ENCODE measurements at places on chromosomes 2 and 18.

GRCh38 chr2:58521803-58522554 is 280.9 kb upstream of the FANCL start:
- DNase-seq, result no peak

- DNase-seq, result no peak
Measured at GRCh38 chr2:106020821-106021661, 173.1 kb downstream of the UXS1 start.

GRCh38 chr2:174482854-174483253 is 4.0 kb downstream of the GPR155 start:
- DNase-seq, result no peak

DNA sequence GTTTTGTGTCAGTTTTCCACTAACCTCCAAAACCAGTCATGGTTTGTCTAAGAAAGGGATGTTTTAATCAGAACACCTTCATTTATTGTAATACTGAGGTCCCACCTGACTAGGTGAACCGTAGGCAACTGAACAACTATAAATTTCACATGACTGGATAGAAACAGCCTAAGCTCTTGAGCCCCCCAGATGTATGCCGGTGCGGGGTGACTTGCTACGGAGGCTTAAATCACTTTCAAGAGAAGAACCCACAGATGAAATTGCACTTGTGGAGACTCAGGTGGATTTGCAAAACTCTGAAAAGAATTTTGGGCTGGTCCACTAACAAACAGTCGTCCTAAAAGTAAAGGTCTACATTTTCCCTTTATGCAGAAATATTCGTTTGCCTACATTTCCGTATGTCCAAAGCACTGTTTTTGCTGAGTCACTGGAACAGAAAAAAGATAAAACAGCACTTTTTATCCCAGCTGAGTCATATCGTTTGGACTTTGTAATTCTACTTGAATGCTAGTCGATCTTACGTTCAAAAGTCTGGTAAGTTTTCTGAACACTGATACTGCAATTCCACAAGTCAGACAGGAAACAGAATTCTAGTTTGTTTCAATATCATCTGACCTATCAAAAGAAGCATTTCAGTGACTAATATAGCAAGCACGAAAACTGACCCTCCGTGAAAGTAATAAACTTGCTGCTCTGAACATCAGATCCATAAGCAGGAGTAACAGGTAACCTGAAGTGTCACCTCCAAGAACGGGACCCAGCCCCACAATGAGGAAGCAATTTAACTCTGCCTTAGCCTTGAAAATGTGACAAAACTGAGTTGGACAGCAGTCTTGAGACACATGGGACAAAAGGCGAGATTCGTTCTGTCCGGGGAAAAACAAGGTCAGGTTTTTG is 18.1 kb downstream of the ZNF516 start:
- no peak for DNase-seq

GRCh38 chr2:85718885-85719492 is 24.8 kb downstream of the GNLY start:
- DNase-seq, result no peak

- no peak for DNase-seq
Measured at GRCh38 chr2:117056376-117056748, 758.1 kb upstream of the DDX18 start.

DNA sequence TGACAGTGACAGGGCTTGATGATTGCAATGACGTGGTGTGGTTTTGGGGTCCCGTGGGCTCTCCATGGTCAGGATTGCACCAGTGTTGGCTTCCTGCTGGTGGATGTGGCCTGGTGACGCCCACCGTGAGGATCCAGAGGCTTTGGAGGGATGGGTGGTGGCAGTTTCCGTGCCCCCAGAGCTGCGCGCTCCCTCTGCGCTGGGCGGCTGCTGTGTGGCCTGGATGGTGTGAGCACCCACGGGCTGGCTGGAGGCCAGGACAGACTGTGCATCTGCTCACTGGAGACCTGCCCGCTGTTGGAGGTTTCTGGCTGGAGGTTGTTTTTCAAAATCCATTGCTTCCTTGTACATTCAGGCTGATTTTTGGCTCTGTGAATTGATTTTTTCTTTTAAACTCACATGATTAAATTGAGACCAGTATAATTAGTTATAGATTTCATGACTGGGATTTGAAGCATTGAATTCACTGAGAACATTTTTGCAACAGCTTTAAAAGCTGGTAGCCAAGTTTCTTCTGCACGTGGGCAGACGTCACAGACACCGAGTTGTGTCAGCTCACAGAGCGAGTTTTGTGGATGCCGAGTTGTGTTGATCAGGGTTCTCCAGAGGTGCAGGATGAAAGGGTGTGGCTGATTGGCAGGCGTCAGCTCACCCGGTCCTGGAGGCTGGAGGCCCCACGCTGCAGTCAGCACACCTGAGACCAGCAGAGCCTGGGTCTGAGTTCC is 72.7 kb downstream of the KCNG2 start:
- DNase-seq, result no peak

DNA sequence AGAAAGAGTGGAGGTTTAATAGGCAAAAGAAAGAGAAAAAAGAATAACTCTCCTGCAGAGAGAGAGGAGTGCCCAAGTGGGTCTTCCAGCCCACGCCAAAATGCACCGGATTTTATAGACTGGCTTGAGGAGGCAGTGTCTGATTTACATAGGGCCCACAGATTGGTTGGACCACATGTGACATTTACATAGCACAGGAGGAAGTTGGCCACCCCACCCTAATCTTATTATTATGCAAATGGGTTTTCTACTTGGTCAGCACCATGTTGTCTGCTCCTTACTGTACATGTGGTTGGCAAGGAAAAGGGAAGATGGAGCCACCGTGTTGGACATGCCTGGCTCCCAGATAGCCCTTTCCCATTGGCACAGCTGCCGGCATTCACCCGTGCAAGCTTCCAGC is 56.8 kb downstream of the SP110 start:
- DNase-seq, result no peak

DNA sequence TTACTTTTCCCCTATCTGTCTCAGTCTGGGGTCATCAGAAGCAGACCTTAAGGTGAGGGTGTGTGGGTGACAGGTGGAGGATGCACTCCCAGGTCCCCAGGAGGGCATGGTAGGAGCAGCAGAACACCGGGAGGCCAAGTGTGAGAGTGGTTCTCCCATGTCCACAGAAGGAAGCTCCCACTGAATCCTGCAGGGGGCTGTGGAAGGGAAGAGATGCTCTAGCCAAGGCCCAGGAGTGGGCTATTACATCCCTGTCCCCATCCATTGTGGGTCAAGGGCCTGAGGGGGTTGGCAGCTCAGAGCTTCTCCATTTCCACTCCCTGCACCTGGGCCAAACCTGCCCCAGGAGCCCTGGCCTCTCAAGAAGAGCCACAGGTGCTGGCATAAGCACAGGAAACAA is 86.4 kb upstream of the KCNE4 start:
- DNase-seq, result no peak

- no peak for DNase-seq
Measured at GRCh38 chr2:215863687-215864086, 149.7 kb downstream of the MREG start.

GRCh38 chr2:223545830-223546229 is 56.3 kb downstream of the SCG2 start:
- DNase-seq, result no peak

- DNase-seq, result no peak
Measured at GRCh38 chr2:98867539-98868309, 68.3 kb downstream of the CRACDL start.

- no peak for DNase-seq
Measured at GRCh38 chr18:57885931-57886330, 82.8 kb upstream of the ATP8B1 start.

GRCh38 chr2:181904022-181904632 is 12.6 kb downstream of the ITPRID2 start:
- DNase-seq, result no peak

DNA sequence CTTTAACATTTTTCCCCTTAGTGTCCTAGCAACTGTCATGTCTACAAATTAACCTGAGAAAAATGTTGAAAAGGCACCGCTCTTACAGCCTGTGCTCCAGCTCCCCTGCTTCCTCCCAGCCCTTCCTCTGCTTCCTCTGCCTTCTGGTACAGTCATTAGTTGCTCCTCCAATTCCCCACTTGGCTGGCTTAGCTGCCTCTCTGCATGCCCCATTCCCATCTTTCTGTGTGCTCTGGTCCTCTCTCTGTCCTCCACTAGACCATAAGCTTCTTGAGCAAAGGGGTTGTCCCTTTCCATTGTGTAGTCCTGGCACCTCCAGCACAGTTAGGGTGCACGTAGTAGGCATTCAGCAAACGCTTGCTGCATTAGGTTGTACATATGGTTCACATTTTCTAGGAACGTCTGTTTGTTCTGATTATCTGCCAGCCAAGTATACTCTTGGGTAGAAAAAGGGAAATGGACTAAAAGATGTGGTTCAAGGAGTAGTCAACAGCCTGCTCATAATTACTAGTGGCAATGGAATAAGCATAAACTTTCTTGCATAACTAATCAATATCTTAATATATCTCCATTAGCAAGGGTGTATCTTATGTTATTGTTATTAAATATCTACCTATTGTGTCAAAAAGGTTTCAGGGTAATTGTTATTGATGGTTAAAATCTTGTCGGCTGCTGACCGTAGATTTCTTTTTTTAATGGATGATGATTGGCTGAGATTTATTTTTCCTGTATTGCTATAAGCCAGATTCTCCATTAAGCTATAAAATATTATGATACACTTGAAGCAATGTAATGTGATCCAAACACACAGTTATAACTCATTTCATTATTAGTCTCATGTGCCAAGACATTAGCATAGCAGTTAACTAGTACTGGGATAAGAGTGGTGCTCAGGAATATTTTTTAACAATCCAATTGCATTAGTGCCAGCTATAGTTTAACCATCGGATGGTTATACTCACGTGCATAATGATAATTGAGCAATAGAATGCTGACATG is 340.1 kb downstream of the SLC4A3 start:
- no peak for DNase-seq

- DNase-seq, result no peak
Measured at GRCh38 chr2:144317071-144317738, 202.7 kb downstream of the ZEB2 start.

DNA sequence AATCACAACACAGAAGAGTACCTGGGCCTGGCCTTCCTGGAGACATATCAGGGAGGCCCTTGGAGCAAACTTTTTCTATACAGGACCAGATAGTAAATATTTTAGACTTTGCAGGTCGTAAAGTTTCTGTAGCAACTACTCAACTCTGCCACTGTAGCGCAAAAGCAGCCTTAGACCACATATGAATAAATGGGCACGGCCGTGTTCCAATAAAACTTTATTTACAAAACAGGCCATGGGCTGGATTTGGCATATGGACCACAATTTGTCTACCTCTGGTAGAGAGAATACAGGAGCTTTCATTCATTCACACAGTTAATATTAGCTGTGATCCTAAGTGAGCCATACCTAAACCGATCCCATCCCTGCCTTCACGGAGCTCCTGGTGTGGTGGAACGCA is 98.6 kb upstream of the CAB39 start:
- no peak for DNase-seq

DNA sequence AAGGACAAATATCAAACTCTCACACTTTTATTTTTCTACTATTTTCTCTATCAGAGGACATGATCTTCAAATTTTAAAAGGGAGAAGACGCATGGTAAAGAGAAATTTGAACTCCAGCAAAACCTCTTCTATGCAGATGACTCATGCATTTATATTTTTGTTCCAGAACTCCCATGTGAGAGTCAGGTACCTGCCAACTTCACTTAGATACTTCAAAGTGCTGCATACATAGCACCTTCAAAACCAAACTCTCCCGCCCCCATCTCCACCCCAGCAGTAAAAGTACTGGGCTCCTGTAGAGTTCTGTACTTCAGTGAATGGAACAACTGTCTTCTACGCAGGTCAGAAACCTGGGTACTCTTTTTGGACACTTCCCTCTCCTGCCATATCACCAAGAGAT is 398.3 kb downstream of the TGIF1 start:
- no peak for DNase-seq

GRCh38 chr2:158998551-158999248 is 30.3 kb downstream of the TANC1 start:
- no peak for DNase-seq

Measured in stimulated activated CD8-positive, alpha-beta memory T cell treated with anti-CD3 and anti-CD28 coated beads, Interleukin-15, amount 100 ng/mL, for 4 hours (primary cell).